Jurkat, Clone E6-1 (cell line): ENCODE measurements at places on chromosomes 11 and 22.

DNA sequence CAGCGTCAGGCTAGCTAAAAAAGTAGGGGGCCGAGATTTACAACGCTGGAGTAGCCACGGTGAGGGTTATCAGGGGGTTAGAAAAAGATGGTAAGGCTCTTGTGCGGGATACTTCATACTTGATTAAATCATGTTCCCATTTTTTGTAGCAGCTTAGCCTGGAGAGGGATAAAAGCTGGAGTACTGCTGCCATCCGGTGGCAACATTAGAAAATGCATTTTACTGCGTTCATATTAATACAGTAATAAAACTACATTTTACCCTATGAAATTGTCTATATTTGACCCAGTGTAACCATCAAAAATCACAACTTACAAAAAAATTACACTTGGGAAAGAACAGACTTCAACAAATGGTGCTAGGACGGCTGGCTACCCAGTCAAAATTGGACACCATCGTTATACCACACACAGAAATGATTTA is 17.3 kb downstream of the RPUSD4 start:
- no peak for DNase-seq

DNA sequence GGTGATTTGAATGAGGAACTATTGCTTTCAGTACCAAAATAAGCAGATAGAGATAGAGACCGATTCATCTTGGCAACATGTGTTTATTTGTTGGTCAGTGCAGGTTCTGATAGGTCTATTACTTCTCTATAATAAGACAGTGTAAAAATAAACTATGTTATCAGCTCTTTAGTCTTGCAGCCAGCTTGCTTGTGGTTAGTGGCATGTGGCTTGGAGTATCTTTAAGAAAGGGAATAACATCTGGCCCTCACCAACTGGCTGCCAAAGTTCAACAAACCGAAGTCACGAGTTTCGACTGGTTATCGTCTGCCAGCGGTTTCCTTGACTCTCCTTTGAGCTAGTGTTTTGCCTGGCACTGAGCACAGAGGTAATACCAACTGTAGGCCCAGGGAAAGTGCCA is 71.8 kb downstream of the CTTN start:
- peak; percentile 83 for DNase-seq

DNA sequence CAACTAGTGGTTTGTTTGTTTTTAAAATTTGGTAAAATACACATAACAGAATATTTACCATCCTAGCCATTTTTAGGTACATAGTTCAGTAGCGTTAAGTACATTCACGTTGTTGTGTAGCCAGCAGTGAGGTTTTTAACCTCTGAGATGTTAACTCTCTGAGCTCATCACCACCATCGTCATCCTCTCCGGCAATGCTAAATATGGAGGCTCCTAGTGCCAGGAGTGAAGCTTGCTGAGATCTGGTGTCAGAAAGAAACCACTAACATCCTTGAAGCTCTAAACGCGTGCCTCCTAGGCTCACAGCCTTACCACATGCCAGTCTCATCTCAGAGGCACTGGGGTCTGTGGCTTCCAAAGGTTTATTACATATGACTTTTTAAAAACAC is 330.2 kb upstream of the B3GAT1 start:
- DNase-seq = peak; percentile 96

DNA sequence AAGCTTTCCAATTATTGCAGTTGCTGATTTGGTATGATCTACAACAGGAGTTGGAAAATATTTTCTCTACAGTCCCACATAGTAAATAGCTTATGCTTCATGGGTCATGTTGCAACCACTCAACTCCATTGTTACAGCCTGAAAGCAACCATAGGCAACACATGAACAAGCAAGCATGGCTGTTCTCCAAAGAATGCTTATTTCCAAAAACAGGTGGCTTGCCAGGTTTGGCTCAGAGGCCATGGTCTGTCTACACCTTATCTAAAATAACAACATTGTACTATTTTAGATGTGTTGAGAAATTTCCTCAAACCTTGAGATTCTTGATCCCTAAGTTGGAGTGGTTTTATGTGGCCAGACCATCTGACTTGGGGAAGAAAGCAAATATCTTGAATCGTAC is 153.9 kb upstream of the MPPED2 start:
- no peak for DNase-seq

GRCh38 chr11:68658661-68659060 is 25.7 kb upstream of the GAL start:
- no peak for DNase-seq

GRCh38 chr11:46564459-46564858 is 29.4 kb downstream of the AMBRA1 start:
- DNase-seq = no peak

- no peak for DNase-seq
Observed at GRCh38 chr11:118081241-118081958, 4.5 kb downstream of the TMPRSS4 start.

DNA sequence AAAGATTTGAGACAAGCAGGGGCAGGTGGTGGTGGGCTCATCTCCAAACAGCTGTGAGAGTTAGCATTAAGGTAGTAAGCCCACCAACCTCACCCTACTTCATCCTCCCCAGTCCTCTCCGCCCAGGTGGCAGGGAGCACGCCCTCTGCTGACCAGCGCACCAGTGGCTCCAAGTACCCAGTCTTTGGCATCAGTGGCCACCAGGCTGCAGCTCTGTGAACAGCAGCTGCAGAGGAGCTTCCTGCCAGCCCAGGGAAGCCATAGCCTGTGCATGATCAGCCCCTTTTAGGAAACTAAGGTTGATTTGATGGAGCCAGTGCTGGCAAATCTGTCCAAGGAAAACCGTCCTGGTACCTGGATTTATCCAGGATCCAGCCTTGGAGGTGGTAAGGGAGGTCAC is 21.7 kb downstream of the CAVIN3 start:
- DNase-seq = peak; percentile 23

- no peak for DNase-seq
Observed at GRCh38 chr11:35096723-35097122, 42.2 kb upstream of the CD44 start.

DNA sequence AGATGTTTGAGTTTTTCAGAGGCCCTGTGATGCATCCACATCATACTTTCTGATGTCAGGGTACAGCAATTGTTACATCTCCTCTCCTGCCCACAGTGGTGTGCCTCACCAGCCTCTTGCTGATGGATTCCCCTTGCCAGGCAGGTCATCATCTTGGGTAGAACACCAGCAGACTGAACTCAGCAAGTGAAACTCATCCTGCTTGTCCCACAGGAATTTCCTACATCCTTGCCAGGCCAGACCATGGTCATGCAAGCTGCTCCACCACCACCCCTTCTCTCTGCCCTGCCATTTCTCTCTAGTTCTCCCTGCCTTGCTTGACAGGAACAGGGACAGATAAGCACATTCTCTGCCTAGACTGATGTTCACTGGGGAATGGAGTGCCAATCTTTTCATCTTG is 85.9 kb downstream of the PAX6 start:
- no peak for DNase-seq

DNA sequence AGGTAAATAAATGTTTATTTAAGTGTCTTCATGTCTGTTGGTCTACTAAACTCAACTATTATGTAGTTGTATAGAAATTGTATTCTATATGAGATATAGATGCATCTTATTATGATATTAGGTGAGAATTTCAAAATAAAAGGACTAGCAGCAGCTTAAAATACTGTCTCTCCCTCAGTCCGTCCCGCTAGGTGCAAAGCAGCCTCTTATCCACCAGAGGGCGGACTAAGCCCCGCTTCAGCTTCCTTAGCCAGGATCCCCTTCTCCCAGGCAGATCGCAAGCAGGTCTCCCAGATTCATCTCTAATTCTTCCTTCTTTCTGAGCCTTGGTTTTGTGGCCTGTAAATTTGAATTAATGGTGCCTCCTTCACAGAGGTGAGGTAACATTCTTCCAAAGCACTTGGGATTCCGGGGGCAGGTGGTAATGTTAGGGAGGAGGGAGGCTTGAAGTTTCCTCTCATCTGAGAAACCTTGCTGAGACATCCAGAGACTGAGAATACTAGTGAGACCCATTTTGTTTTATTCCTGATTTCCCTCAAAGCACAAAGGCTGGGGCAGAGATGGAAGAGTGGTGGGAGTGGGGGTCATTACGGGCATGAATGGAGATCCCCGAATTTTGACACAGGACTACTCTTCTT is 13.5 kb upstream of the INSC start:
- DNase-seq = peak; percentile 38

GRCh38 chr22:39851606-39852315 is 41.8 kb downstream of the ENTHD1 start:
- DNase-seq = no peak

- DNase-seq = no peak
Observed at GRCh38 chr11:98185245-98185644, 835.5 kb upstream of the CNTN5 start.

GRCh38 chr11:78731027-78731426 is 156.4 kb upstream of the NARS2 start:
- no peak for DNase-seq

GRCh38 chr11:64060861-64061444 is 25.2 kb downstream of the FLRT1 start:
- DNase-seq = no peak

DNA sequence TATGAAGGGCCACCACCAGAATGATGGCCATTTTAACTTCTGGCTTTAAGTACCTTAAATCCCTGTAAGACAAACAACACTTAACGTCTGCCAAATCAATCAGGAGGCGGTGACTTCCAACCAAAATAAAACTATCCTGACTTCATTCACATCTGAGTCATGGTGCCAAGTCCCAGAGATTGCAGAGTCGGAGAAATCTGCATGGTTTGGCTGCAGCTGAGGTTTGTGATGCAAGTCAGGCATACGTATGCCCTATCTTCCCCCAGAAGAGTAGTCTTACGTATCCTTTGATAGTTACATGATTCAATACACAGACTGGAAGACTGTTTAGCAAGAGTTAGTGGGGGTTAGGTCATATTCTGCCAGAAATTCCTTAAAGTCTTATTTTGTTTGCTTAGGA is 1.7 kb upstream of the GAB2 start:
- no peak for DNase-seq

GRCh38 chr22:49916831-49917230 is 1.4 kb downstream of the ALG12 start:
- no peak for DNase-seq

DNA sequence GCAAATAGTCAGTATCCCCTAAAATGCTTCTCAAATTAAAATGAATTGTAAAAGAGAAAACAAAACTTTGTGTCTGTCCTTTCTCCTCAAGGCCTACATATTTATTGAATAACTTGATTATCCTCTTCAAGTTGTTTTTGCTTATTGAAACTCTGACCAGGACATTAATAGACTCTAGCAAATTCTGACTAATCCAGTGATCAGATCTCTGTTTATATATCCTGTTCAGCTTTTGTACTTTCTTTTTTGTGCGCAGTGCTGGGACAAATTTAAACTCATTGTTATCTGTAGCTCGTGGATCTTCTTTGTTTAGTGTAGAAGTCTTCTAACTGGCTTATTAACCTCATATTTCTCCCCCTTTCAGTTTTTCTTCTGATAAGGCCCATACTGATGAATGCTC is 139.9 kb upstream of the SORL1-AS1 start:
- no peak for DNase-seq

DNA sequence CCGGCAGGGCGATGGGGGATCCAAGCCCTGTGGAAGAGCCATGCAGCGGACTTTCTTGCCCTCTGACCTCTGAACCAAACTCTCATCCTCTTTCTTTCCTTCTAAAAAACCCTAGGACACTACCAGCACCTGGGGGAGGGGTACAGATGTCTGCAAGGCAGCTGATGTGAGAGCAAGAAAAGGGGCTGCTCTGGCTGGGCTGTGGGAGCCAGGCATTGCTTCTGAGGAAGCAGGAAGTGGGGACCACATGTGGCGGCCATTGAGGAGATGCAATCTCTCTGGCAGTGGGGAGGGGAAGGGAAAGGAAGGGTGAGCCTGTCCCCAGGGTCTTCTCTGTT is 36.0 kb downstream of the FAM83F start:
- DNase-seq = peak; percentile 73

- no peak for DNase-seq
Observed at GRCh38 chr11:11588891-11589290, 32.9 kb downstream of the GALNT18 start.

DNA sequence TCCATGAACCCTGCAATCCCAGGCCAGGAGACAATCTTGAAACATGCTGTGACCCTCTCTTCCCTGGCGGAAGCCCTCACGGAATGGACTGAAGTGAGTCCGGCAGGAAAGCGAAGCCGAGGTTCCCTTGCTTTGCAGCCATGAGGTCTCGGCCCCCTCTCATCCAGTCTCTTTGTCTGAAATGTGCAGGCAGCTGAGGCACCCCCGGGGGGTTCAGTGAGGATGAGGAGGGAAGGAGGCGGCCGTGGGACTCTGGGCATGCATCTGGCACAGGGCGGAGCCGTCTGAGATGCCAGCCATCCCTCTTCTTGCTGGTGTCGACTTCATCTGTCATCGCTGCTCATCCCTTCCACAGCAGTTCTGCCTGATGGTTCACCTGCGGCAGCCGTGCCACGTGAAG is 1485.7 kb downstream of the BRD1 start:
- no peak for DNase-seq

DNA sequence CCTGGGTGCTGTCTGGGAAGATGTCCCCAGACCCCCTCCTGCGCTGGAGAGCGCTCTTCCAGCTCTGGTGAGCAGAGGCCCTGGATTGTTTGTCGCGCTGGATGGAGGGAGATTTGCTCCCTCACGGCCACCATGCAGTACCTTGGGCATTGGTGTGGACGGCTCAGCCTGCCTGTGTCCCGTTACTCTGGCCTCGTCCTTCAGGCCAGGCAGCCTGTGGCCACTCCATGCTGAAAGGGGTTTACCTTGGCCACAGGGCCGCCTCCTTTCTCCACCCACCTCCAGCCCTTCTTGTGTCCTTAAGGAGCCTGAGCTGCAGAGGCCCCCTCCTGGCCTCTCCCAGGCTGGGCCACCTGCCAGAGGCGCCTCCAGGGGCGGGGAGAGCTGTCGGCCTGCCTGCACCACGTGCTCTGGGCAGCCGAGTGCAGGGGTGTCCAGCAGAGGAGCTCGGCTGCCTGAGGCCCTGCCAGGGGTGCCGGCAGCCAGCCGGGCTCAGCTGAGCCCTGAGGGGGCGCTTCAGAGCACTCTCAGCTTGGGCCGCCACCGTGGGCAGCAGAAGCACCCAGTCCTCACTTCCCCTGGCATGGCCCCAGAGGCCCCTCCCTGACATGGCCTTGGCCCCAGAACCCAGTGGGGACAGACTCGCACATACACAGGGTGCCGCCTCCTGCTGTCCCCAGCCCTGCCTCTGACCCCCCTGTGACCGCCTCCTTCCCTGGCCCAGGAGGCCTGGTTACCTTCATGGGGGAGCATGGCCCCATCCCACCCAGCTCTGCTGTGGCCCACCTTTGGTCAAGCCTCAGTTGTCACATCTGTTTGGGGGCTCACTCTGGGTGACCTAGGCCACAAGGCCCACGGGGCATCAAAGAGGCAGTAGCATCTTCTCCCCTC is 3.4 kb downstream of the CCND1 start:
- no peak for DNase-seq

- DNase-seq = no peak
Observed at GRCh38 chr11:43830928-43831440, 49.6 kb upstream of the ALKBH3 start.

DNA sequence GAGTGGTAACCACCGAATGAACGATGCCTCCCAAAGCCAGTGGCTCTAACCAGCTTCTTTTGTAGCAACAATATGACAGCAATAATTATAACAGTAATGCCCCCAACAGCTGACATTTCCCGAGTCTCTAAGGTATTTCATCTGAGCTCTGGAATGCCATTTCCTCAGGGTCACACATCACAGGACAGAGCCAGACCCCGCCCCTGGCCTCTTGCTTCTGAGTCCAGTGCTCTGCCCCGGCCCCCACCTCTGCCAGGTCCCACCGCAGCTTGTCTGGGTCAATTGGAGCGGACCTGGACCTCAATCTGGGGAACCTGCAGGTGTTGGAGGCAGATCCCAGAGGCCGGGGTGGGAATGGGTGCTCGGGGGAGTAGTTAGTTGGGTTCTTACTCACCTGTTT is 63.8 kb downstream of the IGLL1 start:
- no peak for DNase-seq

GRCh38 chr11:65378928-65379638 is 3.4 kb downstream of the SLC25A45 start:
- DNase-seq = no peak
